Cerebellar cortex (tissue), 1 donor: ENCODE measurements at places on chromosomes 4 and X.

DNA sequence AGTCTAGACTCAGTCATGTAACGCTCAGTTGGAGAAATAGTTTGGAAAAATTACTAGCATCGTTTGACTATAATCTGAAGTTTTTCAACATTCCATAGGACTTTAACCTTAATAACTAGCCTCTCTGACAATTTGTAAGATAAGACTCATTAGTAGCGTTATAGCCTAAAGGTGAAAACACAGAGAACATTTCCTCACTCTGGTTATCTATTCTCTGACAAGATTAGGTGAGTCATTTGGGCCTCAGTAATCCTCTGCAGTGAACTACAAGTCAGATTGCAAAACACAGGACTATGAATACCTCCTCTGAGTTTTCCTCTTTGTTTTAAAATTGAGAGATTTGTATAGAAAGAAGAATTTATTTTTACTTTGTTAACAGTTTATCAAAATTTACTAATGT is 31.8 kb upstream of the PDLIM5 start:
- DNase-seq = no peak

GRCh38 chrX:147565237-147565636 is 346.5 kb upstream of the FMR1 start:
- DNase-seq = no peak

GRCh38 chrX:34778916-34779315 is 121.8 kb upstream of the TMEM47 start:
- DNase-seq = no peak

- no peak for DNase-seq
Observed at GRCh38 chrX:113384628-113385027, 544.0 kb upstream of the AMOT start.

- peak; percentile 78 for DNase-seq
Observed at GRCh38 chr4:21790438-21791029, 158.0 kb downstream of the KCNIP4 start.

- DNase-seq = no peak
Observed at GRCh38 chrX:132638313-132638712, 149.5 kb upstream of the MBNL3 start.

DNA sequence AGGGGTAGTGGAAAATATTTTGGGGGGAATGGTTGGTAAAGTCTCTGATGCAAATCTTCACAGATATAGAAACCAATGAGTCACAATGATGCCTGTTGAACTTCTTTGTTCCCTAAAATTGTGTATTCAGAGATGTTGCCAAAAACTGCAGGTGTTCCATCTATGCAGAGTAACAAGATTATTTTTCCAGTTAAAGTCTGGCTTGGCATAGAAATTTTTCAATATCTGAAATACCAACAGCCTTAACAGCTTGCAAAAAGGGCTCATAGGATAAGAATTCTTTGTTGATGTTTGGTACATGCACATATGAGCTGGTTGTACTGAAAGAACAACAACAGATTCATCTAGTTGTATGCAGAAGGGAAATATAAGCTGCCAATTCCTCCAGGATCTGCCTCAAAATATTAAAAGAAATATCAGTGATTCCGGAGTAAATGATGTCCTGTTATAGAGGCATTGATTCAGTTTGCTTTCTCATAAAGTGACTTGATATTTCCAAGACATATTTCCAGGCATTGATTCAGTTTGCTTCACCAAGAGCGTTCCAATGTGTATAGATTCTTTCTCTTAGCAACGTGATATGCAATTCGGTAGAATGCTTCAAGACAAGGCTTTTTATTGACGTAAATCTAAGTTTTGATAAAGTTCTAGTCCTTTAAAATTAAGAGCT is 564.4 kb downstream of the TMA16 start:
- DNase-seq = no peak

- no peak for DNase-seq
Observed at GRCh38 chr4:83231620-83232076, 53.0 kb downstream of the COQ2 start.

GRCh38 chrX:150478496-150479492 is 89.6 kb upstream of the MTM1 start:
- DNase-seq = no peak

GRCh38 chrX:9132036-9132638 is 98.2 kb upstream of the FAM9B start:
- DNase-seq = no peak

GRCh38 chr4:4406455-4407298 is 19.8 kb downstream of the NSG1 start:
- no peak for DNase-seq

DNA sequence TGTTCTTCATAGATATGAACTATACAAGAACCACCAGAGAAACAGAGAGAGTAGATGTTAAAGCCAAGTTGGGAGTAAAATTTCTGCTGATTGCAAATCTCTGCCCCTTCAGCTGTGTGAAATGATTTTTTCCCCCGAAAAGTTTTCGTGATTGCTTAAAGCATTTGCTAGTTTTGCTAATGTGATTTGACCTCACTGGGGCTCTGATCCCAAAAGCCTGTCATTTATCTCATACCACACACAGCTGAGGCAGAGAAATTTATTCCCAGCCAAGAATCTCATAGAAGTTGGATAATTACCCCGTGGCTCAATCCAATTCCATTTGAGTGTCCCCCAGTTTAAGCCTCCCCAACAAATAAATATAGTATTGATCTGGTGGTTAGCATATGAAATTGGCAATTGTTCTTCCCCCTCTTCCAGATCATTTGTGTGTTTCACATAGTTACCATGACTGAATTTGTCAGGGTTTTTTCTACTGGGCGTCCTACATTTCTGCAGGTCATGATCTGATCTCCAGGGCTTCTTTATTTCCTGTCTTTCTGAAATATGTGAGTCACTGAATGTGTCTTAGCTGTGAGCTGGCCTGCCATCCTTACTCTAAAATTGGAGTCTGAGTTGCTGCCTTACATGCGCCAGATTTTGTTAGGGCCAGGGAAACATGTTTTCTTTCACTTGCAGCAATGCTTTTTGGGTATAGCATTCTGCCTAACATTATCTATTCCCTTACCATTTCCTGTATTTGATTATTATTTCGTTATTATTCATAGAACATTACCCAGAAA is 167.5 kb upstream of the FRMPD4 start:
- DNase-seq = no peak

GRCh38 chr4:26484032-26484515 is 6.2 kb downstream of the CCKAR start:
- DNase-seq = no peak

- no peak for DNase-seq
Observed at GRCh38 chrX:13076176-13076961, 31.9 kb upstream of the FAM9C start.

DNA sequence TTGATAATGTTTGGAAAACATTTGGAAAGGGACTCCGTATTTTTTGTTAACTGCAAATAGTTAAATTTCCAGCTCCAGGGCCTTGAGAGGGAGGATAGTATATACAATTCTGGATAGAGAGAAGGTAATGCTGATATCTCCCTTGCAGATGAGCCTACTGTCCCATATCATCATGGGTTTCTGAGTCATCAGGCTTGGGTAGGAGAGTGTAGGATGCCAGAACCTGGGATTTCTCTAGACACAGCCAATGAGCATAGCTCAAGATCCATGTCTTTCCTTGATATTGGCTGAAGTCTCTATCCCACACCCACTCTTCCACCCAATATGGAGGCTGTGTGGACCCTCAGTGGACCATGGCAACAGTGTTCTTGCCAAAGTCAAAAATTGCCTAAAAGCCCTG is 7.8 kb downstream of the FRMPD3 start:
- DNase-seq = no peak

DNA sequence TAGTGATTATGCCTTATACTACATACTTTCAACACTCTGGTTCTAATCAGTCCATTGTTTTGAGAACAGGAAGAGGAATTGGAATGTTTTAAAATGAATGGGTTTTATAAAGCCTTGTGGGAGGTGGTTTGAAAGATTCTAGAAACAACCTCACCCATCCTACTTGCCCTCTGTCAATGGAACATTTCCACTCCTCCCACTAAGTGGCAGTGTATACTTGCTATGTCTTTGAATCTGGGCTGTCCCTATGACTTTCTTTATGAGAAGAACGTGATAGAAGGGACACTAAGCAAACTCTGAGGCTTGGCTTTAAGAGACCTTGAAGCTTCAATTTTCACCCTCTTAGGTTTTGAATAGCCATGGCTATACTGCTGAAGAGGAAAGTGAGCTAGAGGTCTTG is 611.2 kb downstream of the PPP4R3C start:
- DNase-seq = peak; percentile 1

- DNase-seq = no peak
Observed at GRCh38 chr4:8169763-8170162, 11.2 kb upstream of the ABLIM2 start.

DNA sequence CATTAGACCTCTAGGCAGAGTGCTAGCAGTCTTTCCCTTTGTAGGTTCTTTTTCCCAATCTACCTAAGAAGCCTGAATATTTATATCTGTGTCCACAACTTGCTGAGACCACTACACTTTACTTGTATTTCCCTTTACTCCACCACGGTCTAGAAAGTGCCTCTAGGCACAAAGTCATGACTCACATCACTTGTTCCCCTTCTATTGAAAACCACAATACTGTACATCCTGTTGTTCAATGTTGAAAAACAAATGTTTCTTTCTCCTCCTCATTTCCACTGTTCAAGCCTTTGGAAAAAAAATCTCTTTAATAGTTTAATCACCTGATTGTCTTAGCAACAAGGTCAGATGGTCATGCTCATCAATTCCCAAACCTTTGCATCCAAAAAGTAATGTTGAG is 326.7 kb downstream of the GUCY2F start:
- DNase-seq = no peak

DNA sequence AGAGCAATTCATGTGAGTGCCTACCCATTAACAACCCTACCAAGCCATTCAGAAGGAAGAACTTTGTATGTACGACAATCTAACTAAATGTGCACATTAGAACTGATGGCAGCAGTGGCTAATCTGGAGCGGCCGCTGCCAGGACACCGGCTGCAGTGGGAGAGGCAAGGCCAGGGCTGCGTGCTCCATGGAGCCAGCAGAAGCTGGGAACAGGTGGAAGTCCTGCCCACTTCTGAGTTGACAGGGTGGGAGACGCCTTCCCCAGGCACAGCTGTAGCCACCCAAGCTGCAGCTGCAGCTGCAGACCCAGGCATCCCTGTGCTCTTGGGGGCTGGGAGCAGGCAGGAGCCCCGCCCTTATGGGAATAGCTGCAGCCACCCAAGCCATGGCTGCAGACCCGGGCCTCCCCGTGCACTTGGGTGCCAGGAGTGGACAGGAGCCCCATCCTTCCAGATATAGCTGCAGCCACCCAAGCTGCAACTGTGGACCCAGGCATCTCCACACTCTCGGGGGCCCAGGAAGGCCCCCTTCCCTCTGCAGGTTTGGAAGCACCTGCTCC is 79.1 kb upstream of the DDX60 start:
- DNase-seq = no peak
